CD4-positive, alpha-beta T cell treated with Interleukin-12 subunit alpha and Interleukin-12 subunit beta, for 1 hour (primary cell): ENCODE measurements at places on chromosomes 2 and 18.

DNA sequence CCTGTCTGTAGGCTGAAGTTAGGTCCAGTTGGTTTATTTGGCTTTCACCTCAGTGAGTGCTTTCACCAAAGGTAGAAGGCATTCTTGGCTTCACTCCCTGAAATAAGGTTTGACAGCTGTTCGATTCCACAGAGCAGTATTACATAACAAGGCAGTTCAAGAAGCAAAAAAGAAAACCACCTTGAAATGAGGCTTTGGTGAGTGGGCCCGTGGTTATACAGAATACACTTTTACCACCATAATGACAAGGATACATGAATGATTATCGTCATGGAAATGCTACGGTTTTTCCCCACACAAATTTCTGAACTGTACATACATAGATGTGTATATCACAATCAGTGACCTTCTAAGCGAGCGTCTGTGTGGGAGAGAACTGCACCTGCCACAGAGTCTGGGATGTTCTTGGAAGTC, 80.0 kb upstream of the CHRNA1 start:
- no peak for DNase-seq

DNA sequence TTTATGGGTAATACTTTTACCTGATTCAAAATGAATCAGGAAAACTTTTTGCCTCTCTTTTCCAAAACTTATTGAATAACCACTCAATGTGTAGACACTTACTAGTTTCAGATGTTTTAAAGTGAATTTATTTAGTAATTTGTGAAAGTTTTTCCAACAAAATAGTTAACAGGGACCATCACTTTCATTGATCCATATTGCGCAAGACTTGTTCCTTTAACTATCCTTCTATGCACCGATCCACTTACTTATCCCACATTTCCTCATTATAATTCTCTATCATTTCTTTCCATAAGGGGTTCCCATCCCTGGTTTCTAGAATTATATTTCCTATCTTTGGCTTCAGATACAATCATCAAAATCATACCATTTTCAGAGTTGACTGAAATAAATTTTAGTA, 48.3 kb downstream of the CDH19 start:
- no peak for DNase-seq

DNA sequence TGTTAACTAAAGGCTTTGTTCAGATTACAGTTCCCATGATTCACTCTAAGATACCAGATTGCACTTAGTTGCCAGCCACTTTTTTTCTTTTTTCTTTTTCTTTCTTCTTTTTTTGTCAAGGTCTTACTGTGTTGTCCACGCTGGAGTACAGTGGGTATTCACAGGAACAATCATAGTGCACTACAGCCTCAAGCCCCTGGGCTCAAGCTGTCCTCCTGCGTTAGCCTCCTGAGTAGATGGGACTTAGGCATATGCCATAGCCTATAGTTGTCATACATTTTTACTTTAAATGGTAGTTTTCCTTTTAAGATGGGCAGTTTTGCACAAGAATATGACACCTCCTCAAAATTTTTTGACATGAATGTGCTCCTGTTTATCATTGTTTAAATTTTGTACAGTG, 2.1 kb downstream of the UGP2 start:
- DNase-seq = no peak

DNA sequence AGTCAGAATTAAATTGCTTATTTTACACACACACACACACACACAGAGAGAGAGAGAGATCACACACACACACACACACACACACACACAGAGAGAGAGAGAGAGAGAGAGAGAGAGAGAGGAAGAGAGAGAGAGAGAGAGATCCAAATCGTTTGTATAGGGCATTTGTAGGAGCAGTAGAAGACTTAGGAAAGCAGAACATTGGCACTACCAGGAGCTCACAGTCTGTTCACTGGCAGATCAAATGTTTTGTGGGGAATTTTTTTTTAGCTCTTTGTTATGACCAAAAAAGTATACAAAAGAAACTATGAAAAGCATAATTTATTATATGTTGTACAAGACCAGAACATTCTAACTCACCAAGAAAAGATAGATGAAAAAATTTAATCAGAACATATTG, 81.8 kb downstream of the MBD5 start:
- DNase-seq = no peak

- DNase-seq = no peak
Observed at GRCh38 chr2:239355724-239356123, 45.1 kb downstream of the HDAC4 start.

- no peak for DNase-seq
Observed at GRCh38 chr2:28390746-28391563, 1.7 kb upstream of the FOSL2 start.

DNA sequence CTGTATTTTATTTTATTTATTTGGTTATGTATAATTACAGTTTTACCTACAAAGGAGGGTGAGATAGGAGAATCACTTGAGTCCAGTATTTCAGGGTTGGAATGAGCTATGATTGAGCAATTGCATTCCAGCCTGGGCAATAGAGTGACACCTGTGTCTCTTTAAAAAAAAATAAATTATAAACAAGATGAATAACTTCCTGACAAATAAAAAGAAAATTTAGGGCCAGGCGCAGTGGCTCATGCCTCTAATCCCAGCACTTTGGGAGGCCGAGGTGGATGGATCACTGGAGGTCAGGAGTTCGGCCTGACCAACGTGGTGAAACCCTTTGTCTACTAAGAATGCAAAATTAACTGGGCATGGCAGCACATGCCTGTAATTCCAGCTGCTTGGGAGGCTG, 17.3 kb downstream of the MTA3 start:
- no peak for DNase-seq

GRCh38 chr2:16208921-16209320, 268.6 kb downstream of the MYCN start:
- DNase-seq = no peak
